SJSA1 (cell line): ENCODE measurements at places on chromosomes 6 and 20. TPM values are rescaled to one million over a fixed set of nuclear protein-coding genes. Genes with fewer than 3 reads are reported as not detected.

XKR7 gene
- total RNA-seq = not detected in 2 replicates

GPLD1 gene
- total RNA-seq = 0.34 and 0.74 TPM in 2 replicates

CDH4 gene
- total RNA-seq = 0.13 TPM in 1 of 2 replicates, not detected in the other

PLCB4 gene
- 4.0 and 9.3 TPM in 2 replicates for total RNA-seq

UST gene
- total RNA-seq = 6.7 and 7.6 TPM in 2 replicates
